ENCODE measurements at places on chromosomes 4 and X.

- no peak for DNase-seq
Measured at GRCh38 chr4:147307896-147308674, 172.8 kb upstream of the EDNRA start.

DNA sequence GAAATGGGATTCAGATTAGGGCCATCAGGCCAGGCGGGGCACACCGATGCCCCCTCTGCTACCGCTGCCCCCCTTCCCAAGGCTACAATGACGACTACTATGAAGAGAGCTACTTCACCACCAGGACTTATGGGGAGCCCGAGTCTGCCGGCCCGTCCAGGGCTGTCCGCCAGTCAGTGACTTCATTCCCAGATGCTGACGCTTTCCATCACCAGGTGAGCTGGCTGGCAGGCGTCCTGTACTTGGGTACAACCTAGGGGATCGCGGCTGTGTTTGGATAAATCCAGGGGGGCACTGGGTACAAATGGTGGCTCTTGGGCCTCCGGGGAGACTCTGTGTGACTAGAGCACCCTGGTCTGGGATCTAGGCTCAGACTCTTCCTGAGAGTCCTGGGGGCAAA, 1.1 kb downstream of the EMD start:
- DNase-seq: no peak

- DNase-seq: no peak
Measured at GRCh38 chr4:150818661-150819060, 196.4 kb downstream of the LRBA start.

GRCh38 chr4:5040856-5041620, 10.2 kb upstream of the STK32B start:
- no peak for DNase-seq

- DNase-seq: no peak
Measured at GRCh38 chrX:64205441-64205734, at the start of gene AMER1. Gene AMER1, minus strand, starts transcription at chrX:64205708. Its CDS starts 12,422 bp downstream, at chrX:64193286.

DNA sequence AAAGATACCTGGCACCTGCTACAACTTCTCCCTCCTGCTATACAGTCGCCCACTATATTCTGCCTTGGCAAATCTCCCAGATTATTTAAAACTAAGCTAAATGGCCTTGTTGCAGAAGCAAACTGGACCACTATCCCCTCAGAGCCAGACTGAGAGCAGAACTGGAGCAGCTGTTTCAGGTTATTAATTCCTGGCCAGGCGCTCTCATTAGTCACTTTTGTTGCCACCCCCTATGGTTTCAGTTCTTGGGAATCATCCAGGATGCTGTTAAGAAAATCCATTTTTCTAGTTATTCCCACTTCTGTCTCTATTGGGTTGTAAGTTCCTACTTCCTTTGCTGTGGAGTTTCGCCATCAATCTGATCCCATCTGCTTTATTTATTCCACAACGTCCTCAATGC, 30.1 kb downstream of the ADGRA3 start:
- no peak for DNase-seq

DNA sequence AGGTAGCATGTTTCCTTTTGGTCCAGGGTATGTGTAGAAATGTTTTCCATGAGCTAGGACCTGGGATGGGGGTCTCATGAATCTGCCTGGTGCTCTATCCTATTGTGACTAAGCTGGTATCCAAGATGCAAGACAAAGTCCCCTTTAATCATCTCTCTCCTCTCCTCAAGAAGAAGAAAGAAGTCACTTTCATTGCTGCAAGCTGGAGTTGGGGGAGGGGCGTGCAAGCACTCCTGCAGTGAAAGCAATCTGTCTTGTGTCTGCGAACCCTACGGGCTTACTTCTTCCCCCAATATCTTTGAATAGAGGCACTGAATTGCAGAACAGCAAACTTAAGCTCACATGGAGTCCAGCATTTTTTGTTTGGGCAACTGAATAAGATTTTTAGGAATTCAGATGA, 27.2 kb upstream of the GRPR start:
- DNase-seq: no peak

- DNase-seq: no peak
Measured at GRCh38 chrX:146854281-146854680, 39.7 kb upstream of the CXorf51A start.

DNA sequence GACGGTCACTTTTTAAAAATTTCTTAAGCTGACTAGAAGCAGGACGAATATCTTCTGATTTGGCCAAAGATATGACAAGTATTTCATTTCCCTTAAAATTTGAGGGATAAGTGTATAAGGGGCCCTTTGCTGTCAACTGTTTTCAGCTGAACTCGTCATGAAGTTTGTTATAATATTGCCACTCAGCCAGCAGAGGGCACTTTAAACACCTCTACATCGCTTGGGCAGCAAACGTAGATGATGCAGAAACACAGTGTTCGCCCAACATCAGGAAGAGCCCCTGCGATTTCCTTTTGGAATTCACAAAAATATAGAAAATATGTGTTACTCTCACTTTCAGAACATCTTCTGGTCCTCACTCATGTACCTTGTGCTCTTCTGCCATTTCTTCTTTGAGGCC, 435.7 kb upstream of the FMR1 start:
- no peak for DNase-seq

- DNase-seq: no peak
Measured at GRCh38 chrX:100600340-100600739, 15.6 kb downstream of the TNMD start.

All from activated T-cell treated with anti-CD3 and anti-CD28 coated beads, Interleukin-2, amount 50 U/mL, for 4 hours (primary cell).